ENCODE measurements at places on chromosomes 16 and 17. TPM values are rescaled to one million over a fixed set of nuclear protein-coding genes. Genes with fewer than 3 reads are reported as not detected.

- no peak for DNase-seq
- no peak overlapping the region for H3K4me3 ChIP-seq
- H3K27me3 ChIP-seq, result no peaks in the 10 kb centered on the region
- H3K36me3 ChIP-seq, result no peaks in the 10 kb centered on the region
- no peaks in the 10 kb centered on the region for H3K4me1 ChIP-seq
Observed at GRCh38 chr16:50889746-50890145, 147.9 kb downstream of the CYLD start.

DNA sequence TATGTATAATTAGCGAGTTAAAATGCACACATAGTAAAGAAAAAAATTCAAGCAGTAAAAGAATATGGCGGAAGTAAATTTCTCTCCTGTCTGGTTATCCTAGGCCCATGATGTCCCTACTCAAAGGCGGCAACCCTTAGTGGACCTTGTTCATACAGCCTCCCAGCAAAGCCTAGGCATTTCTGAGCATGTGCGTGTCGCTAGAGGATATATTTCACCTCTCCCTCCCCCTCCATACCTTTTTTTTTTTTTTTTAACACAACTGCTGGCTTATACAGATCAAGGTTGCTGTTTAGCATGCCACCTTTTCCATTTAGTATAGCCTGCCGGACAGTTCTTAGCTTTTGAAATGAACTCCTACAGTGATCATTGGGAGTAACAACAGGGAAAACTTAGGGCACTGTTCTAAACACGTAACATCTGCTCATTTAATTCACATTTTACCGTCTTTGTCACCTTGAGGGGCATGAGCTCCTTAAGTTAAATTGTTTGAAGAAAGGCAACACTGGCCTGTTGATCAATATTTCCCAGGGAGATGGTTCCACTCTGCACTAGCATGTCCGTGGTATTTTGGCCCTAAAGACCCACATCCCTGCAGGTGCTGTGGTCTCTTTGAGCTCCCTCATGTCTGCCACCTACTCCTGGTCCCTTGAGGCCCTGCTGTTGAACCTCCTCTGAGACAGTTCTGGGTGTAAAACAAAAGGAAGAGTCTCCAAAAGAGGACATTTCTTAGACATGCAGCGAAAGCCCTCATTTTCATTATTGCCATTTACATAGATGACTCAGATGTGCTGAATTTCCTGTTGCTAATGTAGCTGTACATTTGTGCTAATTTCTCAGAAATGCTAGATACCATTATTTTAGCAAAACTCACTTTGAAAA is 4.1 kb upstream of the TNFRSF13B start:
- H3K36me3 ChIP-seq, result no peaks in the 10 kb centered on the region
- DNase-seq, result no peak

GRCh38 chr17:21061971-21062526 is 19.2 kb upstream of the USP22 start:
- no peaks in the 10 kb centered on the region for H3K4me1 ChIP-seq
- no peak for DNase-seq
- H3K27ac ChIP-seq, result no peak overlapping the region

LPO gene
- not detected for polyA plus RNA-seq

DNA sequence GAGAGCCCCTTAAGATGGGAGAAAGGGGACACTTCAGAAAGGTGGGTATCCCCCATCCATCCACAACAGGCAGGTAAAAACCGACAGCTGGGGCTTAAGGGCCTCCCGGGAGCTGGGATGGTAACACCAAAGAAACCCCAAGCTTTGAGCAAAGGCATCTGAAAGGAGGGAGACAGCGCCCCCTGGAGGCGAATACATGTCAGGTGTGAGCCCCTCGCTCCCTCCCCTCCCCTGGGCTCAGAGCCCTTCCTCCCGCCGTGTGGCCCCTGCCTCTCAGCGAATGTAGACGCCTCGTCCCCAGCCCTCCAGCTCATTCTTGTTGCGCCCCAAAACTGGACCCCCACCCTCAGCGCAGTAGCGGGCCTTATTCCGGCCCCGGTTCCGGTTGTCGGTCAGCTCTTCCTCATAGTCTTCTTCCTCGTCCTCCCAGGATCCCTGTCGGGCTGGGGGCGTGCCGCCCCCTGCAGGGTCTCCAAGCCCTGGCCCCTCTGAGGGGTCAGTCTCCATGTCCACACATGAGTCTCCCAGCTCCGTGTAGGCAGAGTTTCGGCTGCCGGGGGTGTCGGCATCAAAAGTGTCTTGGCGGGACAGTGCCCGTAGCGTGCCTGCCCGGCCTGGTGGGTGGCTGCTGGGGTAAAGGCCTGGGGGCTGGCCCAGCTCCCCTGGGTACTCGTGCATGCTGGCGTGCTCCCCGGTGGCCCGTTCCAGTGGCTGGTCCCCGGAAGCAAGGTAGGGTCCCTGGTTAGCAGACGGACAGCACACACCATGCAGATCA is 9.1 kb upstream of the ARL5C start:
- peaks cover 18% of the 10 kb centered on the region for H3K36me3 ChIP-seq
- DNase-seq, result peak; percentile 78
- no peak overlapping the region for H3K4me3 ChIP-seq

TSPOAP1 gene
- polyA plus RNA-seq, result 17.1 TPM

- H3K4me3 ChIP-seq, result no peak overlapping the region
Observed at GRCh38 chr17:2033153-2033552, 3.2 kb downstream of the DPH1 start.

DNA sequence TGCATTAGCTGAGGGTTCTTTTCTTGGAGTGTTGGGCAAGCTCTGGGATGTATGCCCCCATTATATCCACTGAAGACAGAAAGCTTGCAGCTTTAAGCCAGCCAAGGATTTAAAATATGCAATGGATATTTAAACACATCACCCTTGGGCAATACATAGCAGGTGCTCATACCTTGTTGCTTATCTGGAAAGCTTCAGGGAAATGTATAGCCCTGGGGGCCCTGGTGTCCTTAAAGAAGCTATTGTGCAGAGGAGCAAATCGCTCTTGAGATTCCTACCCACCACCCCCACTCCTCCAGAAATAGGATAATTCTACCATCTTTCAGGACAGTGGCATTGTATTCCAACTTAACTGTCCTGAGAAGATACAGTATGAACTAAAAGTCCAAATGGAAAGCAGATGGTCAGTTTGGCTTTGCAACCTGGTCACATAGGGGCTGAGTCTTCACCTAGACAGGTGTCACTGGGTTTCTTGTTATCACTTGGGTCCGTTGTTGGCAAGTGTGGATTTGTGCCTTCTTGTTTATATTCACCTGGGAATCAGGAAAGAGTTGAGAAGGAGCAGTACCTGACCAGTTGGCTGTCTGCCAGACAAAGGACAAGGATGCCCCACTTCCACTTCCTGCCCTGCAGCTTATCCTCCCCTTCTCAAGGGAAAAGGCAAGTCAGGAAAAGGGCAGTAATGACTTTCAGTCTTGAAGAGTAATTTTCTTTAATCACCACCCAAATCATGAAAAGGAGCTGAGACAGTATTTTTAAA is 3.4 kb downstream of the ANKRD40CL start:
- H3K4me1 ChIP-seq, result peaks cover 14% of the 10 kb centered on the region
- DNase-seq, result no peak

CX3CL1 gene
- 24.9 TPM for polyA plus RNA-seq

DNA sequence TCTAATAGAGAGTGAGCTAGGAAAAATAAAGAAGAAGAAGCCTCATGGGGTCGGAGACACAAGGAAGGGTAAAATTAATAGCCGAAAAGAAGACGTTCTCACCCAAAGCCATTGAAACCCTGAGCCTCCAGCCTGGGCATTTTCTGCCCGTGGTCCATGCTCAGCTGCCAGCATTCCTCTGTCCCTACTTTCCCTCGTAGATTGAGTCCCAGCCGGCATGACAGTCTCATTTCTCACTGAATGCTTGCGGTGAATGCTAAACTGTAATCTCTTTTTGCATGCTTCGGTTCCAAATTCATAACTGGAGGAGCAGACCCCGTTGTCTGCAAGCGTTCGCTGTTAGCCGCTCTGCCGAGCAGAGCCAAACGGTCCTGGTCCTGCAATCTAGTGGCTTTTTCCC is 54.0 kb upstream of the COX10 start:
- no peaks in the 10 kb centered on the region for H3K4me1 ChIP-seq
- no peak for DNase-seq
- no peak overlapping the region for H3K4me3 ChIP-seq
- no peaks in the 10 kb centered on the region for H3K27me3 ChIP-seq
- H3K36me3 ChIP-seq, result no peaks in the 10 kb centered on the region

GRCh38 chr17:57588086-57588485 is 157.0 kb downstream of the CCDC182 start:
- H3K4me3 ChIP-seq, result no peak overlapping the region
- no peak for DNase-seq
- no peaks in the 10 kb centered on the region for H3K27me3 ChIP-seq
- no peaks in the 10 kb centered on the region for H3K4me1 ChIP-seq

DNA sequence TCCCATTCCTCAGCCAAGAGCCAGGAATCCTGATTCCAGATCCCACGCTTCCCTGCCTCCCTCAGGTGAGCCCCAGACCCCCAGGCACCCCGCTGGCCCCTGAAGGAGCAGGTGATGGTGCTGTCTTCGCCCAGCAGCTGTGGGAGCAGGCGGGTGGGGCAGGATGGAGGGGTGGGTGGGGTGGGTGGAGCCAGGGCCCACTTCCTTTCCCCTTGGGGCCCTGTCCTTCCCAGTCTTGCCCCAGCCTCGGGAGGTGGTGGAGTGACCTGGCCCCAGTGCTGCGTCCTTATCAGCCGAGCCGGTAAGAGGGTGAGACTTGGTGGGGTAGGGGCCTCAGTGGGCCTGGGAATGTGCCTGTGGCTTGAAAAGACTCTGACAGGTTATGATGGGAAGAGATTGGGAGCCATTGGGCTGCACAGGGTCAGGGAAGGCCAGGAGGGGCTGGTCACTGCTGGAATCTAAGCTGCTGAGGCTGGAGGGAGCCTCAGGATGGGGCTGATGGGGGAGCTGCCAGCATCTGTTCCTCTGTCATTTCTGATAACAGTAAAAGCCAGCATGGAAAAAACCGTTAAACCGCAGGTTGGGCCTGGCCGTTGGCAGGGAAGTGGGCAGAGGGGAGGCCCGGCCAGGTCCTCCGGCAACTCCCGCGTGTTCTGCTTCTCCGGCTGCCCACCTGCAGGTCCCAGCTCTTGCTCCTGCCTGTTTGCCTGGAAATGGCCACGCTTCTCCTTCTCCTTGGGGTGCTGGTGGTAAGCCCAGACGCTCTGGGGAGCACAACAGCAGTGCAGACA is at the start of gene SPN:
SPN (plus strand) TSS at position 232 of the 791 bp plus-strand sequence; CDS start at position 714, 482 bp downstream.
- peaks cover 13% of the 10 kb centered on the region for H3K4me1 ChIP-seq
- peak within 1 kb of the TSS; percentile 9 for H3K4me3 ChIP-seq
- no peak for DNase-seq
- no peak within 1 kb of the TSS for H3K27ac ChIP-seq
- no peaks in the 10 kb centered on the region for H3K36me3 ChIP-seq
- H3K27me3 ChIP-seq, result no peaks in the 10 kb centered on the region

CACNA1H gene
- polyA plus RNA-seq, result 6.3 TPM

CAPNS2 gene
- 0.61 TPM for polyA plus RNA-seq

NPB gene
- polyA plus RNA-seq, result 0.44 TPM

GRCh38 chr17:49050611-49051010 is 53.4 kb downstream of the IGF2BP1 start:
- H3K4me3 ChIP-seq, result no peak overlapping the region
- H3K27me3 ChIP-seq, result no peaks in the 10 kb centered on the region
- H3K27ac ChIP-seq, result no peak overlapping the region
- H3K36me3 ChIP-seq, result peaks cover 46% of the 10 kb centered on the region
- no peaks in the 10 kb centered on the region for H3K4me1 ChIP-seq

SLFN11 gene
- 12.1 TPM for polyA plus RNA-seq

KRTAP4-9 gene
- polyA plus RNA-seq, result not detected

GRCh38 chr17:44079877-44080821 is 9.6 kb downstream of the G6PC3 start:
- no peak overlapping the region for H3K4me3 ChIP-seq
- DNase-seq, result no peak
- H3K27me3 ChIP-seq, result no peaks in the 10 kb centered on the region
- peaks cover 3% of the 10 kb centered on the region for H3K4me1 ChIP-seq

- H3K4me1 ChIP-seq, result no peaks in the 10 kb centered on the region
- no peak overlapping the region for H3K4me3 ChIP-seq
- no peaks in the 10 kb centered on the region for H3K27me3 ChIP-seq
- no peak for DNase-seq
Observed at GRCh38 chr16:20241321-20241720, 86.0 kb downstream of the GP2 start.

GRCh38 chr17:77312786-77313599 is 172.2 kb downstream of the SEC14L1 start:
- no peaks in the 10 kb centered on the region for H3K27me3 ChIP-seq
- no peaks in the 10 kb centered on the region for H3K36me3 ChIP-seq
- DNase-seq, result peak; percentile 94
- H3K4me1 ChIP-seq, result peaks cover 19% of the 10 kb centered on the region

GRCh38 chr17:32192379-32192778 is 50.1 kb downstream of the RHOT1 start:
- no peak overlapping the region for H3K4me3 ChIP-seq
- no peak overlapping the region for H3K27ac ChIP-seq
- no peaks in the 10 kb centered on the region for H3K4me1 ChIP-seq
- no peak for DNase-seq
- H3K27me3 ChIP-seq, result no peaks in the 10 kb centered on the region

P2RX5 gene
- 1.3 TPM for polyA plus RNA-seq

EPX gene
- polyA plus RNA-seq, result 0.96 TPM

GRCh38 chr16:24771779-24772157 is 42.3 kb downstream of the TNRC6A start:
- DNase-seq, result no peak
- no peak overlapping the region for H3K27ac ChIP-seq
- H3K4me1 ChIP-seq, result no peaks in the 10 kb centered on the region
- H3K4me3 ChIP-seq, result no peak overlapping the region
- H3K27me3 ChIP-seq, result no peaks in the 10 kb centered on the region

DNA sequence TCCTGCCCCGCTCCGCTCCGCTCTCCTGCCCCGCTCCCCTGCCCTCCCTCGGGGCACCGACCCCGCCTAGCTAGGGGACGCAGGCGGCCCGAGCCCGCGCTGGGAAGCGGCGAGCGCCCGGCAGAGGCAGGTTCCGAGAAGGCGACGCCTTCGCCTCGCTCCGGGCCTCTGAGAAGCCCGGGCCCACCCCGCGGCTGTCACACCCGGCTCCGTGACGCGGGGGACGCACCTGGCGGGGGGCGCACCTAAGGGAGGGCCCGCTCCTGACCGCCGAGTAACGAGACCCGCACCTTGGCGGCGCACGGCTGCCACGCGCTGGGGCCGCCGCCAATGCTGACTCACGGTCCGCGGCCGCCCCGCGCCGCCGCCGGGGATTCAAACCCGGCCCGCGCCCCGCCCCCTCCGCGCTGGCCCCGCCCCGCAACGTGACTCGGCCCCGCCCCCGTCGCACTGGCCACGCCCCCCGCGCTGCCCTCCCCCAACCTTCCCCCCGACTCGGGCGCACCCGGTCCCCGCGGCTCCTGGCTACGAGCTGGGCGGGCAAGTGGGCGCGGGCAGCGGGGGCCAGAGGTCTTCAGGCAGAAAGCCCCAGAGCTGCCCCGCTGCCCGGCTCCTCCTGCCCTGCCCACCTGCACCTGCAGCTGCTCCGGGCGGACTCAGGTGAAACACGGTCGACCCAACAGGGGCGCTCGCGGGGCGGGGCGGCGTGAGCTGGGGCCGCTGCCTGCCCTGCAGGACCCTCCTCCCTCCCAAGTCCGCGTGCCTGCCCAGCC is 27.8 kb downstream of the GNPTG start:
- DNase-seq, result peak; percentile 29
- no peaks in the 10 kb centered on the region for H3K4me1 ChIP-seq
- peak overlapping the region; percentile 57 for H3K4me3 ChIP-seq
- H3K27me3 ChIP-seq, result no peaks in the 10 kb centered on the region
